Stimulated activated CD4-positive, alpha-beta T cell treated with anti-CD3 and anti-CD28 coated beads, Interleukin-1b, Interleukin-23, amount 100 ng/mL, for 24 hours (primary cell): ENCODE measurements at places on chromosomes 4 and X.

DNA sequence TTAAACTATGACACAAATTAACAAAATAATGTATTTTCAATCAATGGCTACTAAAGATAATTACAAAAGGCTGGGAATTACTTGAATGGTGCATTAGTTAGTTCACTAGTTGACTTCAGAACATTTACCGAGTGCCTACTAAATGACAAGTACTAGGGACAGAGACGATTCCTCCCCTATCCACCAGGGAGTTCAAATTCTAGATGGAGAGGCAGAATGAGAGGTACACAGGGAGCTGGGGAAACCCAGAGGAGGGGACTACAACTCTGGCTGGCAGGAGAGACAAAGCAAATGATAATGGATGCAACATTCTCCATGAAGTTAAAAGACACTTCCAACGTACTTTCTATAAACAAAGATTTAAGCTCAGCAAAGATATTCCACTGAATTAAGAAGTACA lies 43.1 kb upstream of the MCF2 start:
- DNase-seq: no peak

- DNase-seq: no peak
Observed at GRCh38 chrX:99909946-99910345, 500.1 kb downstream of the PCDH19 start.

GRCh38 chr4:183499801-183500200 lies 5.1 kb upstream of the ING2 start:
- DNase-seq: no peak

DNA sequence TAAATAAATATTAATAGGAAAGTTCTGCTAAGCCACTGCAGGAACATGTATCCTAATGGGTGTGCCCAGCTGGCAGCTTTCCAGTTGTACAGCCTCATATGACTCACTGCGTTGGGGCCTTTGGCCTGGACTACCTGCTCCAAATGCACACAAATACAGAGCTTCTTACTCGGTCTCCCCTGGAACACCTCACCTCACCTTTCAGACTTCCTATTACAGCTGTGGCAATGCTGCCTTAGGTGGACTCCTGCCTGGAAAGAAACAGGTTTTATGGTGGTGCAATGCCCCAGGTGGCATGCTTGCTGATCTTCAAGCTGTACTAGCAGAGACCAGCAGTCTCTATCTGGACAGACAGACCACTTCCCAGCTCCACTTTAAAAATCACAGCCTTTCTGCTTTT lies 85.7 kb upstream of the EXOC1L start:
- no peak for DNase-seq

GRCh38 chrX:49139713-49140112 lies 16.2 kb upstream of the GPKOW start:
- no peak for DNase-seq

DNA sequence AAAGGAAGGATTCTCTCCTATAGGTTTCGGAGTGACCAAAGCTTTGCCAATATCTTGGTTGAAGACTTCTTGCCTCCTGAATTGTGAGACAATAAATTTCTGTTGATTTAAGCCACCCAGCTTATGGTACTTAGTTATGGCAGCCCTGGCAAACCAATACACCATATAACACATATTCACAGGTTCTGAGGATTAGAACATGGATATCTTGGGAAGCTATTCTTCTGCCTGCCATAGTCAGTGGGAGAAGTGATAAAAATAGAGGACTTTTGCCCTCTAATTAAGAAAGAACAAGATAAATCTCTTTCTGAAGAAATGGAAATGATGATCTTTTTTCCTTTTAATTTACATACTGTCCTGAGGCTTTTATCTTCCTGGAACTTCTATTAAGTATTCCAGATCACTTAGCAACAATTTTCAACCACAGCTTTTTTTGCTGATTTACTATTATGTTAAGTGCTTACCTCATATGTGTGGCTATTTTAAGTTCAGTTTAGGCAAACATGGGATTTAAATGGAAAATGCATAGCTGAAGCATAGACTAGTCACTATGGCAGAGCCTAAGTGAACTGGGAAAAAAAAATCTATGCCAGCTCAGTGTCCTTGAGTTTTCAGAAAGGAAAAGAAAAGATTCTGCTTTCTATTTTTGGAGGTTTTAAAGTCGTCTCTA lies 381.7 kb downstream of the STPG2 start:
- no peak for DNase-seq

- DNase-seq: no peak
Observed at GRCh38 chr4:177228599-177228998, 81.1 kb upstream of the NEIL3 start.

GRCh38 chr4:25101836-25102235 lies 58.4 kb downstream of the SEPSECS start:
- DNase-seq: no peak

DNA sequence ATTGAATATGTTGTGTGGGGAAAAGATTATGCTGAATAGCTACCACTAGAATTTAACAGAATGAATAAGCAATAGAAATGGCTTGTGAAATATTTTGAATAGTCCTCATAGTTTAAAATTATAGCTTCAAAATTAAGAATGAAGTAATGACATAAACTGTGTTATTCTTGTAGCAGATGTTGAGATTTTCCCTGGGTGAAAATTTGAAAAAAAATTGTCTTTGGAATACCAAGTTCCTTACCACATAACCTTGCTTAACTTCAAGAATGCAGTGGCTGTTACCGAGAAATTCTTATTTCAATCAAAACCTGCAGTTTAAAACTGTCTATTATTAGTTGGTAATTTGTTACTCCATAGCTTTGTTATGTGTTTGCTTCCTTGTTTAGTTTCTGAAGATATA lies 1268.6 kb downstream of the RAPGEF2 start:
- no peak for DNase-seq
